Naive thymus-derived CD4-positive, alpha-beta T cell (primary cell): ENCODE measurements at places on chromosomes 16 and 17. TPM values are rescaled to one million over a fixed set of nuclear protein-coding genes. Genes with fewer than 3 reads are reported as not detected.

DNA sequence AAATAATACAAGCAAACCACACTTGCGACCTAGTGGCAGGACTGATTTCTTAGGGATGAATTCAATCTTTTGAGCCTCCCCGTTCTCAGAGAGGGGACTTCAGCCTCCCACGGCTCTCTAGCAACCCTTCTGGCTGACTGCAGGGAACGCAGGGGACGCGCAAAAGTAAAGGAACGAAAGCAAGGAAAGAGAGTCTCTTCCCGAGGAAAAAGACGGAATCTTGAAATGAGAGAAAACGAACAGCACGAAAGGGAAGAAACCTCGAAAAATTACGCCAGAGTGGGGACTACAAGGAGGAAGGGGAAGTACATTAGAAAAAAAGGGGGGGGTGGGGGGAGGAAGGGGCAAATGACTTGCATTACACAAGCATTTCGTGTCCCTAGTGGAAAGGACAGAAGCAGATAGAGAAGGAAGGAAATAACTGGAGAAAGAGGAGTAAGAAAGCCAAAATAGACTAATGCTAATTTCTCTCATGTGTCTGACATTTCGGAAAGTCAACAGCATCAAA, 1.2 kb downstream of the GRB2 start:
- DNase-seq, result peak; percentile 47

The PLXDC1 gene
- 30.8 TPM for total RNA-seq

The NAGS gene
- 1.6 TPM for total RNA-seq

The SCGB1C2 gene
- not detected for total RNA-seq

DNA sequence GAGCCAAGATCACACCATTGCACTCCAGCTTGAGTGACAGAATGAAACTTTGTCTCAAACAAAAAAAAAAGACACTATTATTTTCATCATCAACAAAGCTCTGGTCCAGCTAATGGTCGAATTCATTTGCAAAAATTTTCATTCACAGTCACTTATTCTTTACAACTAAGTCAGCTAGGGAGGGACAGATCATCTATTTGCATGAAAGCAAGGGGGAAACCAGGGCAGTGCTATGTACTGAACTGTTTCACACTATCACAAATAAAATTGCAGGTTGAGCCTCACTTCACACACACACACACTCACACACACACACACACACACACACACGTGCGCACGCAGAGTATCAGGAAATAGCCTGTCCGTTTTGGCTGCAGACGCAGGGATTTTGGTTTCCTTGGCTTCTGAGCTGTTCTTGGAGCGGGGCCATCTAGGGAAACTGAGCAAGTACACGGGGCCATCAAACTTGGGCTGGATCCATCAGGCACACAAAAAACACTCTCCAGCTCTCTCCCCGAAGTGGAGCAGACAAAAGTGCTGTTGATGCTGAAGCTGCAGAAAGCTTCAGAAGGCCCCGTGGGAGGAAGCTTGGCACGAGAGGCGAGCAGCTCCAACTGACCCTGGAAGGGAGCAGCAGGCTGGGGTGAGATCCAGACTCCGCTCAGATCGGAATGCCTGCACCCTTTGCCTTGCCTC, 44.3 kb upstream of the HELZ start:
- no peak for DNase-seq

GRCh38 chr17:47629826-47630225, 19.9 kb upstream of the KPNB1 start:
- DNase-seq, result no peak

The C16orf86 gene
- 2.2 and 4.4 TPM in 2 replicates for total RNA-seq

DNA sequence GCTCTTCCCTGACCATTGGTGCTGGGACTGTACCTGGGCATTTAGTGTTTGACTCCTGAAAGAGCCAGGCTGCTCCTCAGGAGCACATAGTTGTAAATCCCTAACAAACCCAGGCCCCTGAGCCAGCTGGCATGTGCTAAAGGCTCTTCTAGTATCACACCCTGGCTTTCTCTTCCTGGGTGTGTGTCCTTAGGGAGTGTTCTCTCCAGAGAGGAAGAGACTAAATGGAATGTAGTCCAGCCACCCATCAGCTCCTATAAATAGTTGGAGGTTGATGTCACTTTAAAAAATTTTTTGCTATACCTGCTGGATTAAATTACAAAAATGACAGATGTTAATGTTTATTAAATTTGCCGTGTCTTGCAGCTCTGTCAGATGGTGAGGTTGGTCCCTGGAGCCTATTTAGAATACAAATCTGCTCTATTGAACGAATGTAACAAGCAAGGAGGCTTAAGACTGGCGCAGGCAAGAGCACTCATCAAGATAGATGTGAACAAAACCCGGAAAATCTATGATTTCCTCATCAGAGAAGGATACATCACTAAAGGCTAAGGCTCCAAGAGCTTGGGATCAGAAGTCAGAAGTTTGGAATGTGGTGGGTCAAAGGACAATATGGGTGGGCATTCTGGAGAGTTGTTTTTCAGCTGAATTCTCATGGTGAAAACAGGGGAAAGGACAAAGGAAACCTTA, 13.1 kb upstream of the DUSP14 start:
- no peak for DNase-seq

GRCh38 chr17:20095336-20096080, 86.3 kb downstream of the SPECC1 start:
- no peak for DNase-seq

- no peak for DNase-seq
Observed at GRCh38 chr16:8512941-8513624, 77.2 kb downstream of the TMEM114 start.

The QRICH2 gene
- 6.8 TPM for total RNA-seq

The MYCBPAP gene
- total RNA-seq, result 9.0 and 9.2 TPM in 2 replicates

DNA sequence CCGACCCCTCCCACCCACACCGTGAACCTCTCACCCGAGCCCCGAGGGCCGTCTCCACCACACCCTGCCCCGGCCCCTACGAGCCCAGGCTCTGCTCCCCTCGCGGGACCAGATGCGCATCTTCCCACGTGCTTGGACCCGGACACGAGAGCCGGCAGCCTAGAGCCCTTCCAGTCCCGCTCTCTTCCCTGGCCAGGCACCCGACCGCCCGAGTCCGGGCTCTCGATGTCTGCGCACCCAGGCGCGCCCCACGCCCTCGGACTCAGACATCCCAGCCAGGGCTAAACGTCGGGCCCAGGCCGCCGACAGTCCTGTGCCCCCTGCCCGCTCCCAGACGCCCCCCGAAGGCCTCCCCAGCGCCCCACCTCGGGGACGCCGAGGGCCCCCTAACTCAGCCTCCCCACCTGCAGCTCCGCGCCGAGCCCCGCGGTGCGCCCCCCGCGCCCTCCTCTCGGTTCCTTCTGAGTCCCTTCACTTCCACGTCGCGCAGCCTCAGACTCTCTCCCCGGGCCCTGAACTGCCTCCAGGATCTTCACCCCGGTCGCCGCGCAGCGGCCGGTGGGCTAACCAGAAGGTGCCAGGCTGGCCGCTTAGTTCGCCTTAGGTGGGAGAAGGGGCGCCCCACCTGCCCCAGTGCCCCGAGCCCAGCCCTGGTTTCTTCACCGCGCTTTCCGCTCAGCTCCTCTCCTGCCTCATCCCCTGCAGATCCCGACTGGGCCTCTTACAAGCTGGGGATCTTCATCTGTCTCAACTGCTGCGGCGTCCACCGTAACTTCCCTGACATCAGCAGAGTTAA, 688 bp downstream of the ADAP2 start:
- no peak for DNase-seq

DNA sequence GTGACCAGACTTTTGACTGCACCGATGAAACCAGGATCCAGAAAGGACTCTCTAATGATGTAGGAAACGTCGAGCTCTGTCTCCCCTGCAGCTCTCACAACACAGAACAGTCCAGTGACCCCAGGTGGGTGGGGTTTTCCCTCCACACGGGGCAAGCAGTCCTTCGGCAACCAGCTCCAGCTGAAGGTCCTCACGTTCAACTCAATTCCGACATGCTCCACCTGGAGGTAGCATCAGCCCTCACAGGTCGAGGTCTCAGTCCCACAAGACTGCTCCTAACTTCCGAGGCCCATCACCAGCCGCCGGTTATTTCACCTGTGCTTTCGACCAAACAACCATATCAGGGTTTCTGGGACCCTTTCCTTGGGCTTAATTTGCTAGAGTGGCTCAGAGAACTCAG, 28.2 kb downstream of the ITGAE start:
- DNase-seq, result no peak

- no peak for DNase-seq
Observed at GRCh38 chr17:74567397-74567796, at the start of gene CD300H. Gene CD300H, minus strand, starts transcription at chr17:74567509.

DNA sequence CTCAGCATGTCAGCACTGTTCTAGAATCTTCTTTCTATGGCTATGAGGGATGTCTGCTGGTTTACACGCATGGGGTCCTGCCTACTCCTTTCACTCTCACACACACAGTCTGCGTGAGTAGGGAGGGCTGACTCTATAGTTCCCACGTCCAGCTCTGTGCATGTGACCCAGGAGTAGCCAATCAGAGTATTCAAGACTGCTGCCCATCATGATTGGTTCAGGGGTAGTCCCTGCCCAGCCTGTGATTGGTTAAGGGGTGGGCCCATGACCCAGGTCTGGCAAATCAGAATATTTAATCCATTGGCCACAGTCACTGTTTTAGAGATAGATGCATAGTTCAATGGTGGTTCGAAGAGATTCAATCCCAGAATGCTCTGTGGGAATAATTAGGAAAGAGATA, 151.3 kb upstream of the IRX3 start:
- DNase-seq, result no peak

DNA sequence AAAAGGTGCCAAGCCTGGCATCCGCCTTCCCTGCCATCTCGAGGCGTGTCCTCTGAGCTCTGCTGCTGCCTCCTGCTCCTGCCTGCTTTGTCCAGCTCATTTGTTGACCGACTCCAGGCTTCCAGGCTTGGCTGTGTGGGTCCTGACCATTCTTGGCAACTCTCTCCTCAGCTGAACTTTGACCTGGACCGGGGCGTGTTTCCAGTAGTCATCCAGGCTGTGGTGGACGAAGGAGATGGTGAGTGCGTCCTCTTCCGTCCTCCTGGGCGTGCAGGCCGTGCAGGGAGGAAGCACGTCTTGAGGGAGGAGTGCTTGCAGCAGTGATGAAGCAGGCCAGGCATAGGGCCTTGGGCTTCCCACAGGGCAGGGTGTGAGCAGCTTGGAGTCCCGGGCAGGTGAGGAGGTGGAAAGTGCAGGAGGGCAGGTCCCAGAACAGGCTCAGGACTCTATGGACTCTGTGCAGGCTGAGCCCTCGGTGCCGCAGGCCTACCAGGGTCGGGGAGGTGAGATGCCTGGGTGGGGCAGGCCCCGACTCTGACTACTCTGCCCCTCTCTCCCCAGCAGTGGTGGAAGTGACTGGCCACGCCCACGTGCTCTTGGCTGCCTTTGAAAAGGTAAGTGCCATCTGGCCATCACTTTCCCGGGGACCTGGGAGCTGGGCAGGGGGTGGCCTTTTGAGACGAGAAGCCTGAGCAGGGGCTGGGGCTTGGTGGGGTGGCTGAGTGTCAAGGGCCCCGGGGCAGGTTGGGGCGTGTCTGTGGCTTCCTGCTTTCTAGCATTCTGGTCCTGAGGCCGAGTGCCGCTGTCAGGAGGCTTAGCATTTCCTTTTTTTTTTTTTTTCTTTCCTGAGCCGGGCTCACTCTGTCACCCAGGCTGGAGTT, 28.6 kb upstream of the NUDT16L1 start:
- DNase-seq, result peak; percentile 59

- no peak for DNase-seq
Observed at GRCh38 chr17:44976206-44976605, 8.1 kb upstream of the C1QL1 start.

- no peak for DNase-seq
Observed at GRCh38 chr17:55774846-55775271, 24.0 kb downstream of the PCTP start.

DNA sequence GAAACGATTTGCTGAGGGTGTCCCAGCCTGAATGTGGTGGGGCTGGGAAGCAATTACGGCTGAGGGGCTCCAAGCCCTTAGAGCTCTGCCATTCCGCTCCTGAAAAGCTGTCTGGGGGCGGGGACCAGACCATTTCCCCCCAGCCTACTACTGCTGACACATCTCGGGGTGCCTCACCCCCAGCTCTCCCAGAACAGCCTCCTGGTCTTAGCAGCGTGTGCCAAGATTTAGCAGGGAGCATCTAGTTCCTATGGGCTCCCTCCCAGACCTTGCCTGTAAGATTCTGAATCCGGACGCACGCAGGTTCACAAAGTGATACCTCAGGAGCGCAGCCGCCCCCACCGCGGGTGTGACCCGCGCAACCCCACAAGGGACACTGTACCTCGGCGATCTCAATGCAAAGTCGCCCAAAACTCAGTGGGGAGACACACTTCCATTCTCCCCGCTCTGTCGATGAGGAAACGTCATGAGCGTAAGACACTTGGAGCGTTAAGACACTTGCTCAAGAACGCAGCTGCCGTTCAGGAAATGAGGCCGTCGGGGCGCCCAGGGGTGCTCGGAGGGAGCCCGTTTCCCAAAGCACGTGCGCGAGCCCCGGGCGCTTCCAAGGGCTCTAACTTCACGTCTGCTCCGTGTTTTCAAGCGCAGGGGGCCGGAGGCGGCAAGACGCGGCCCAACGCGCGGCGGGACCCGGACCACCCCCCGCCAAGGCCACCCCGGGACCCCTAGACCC, 629 bp downstream of the GEMIN4 start:
- no peak for DNase-seq

DNA sequence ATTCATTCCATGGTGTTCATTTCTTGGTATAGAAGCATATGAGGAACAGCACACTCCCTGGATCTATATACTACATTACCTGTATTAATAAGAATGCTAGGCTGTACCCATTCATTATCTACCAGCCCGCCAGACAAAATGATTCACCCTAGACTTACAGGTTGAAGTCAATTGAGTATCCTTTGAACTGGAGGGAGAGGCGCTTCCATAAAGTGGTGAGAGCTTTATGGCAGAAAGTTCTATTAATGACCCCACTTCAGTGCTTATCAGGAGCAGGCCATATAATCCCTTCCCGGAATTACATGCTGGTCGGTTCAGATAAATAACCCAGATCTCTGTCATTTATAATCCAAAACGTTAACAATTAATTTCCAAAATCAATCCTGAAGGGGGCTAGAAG, 44.5 kb upstream of the TOX3 start:
- DNase-seq, result no peak

The KRT9 gene
- total RNA-seq, result not detected

GRCh38 chr17:57158795-57159194, 73.7 kb downstream of the AKAP1 start:
- DNase-seq, result no peak

The KRT28 gene
- not detected for total RNA-seq

- DNase-seq, result no peak
Observed at GRCh38 chr17:11805952-11806351, 191.3 kb downstream of the ZNF18 start.

GRCh38 chr17:74271281-74271680, 2.8 kb upstream of the DNAI2 start:
- DNase-seq, result no peak
